ENCODE measurements at places on chromosomes 7 and 10.

GRCh38 chr10:104195706-104196105, 36.5 kb downstream of the CFAP43 start:
- H3K27ac ChIP-seq: no peak overlapping the region
- DNase-seq: no peak
- peaks cover 6% of the 10 kb centered on the region for H3K27me3 ChIP-seq
- no peak overlapping the region for H3K4me3 ChIP-seq
- no peaks in the 10 kb centered on the region for H3K4me1 ChIP-seq
- no peaks in the 10 kb centered on the region for H3K36me3 ChIP-seq

DNA sequence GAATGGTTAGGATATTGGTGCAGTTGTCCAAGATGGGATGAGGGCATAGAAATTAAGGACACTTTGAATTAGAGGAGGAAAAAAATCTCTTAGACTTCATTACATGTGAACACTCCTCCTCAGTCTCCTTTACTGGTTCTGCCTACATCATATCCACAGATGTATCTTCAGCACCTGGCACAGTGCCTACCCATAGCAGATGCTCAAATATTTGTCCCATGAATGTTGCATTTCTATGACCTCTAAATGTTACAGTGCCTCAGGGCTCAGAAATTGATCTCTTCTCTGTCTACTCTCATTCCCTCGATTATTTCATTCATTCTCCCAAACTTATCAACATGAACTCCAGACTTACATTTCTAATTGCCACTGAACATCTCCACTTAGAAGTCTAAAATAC, 17.1 kb downstream of the CNNM1 start:
- H3K27me3 ChIP-seq: peaks cover 2% of the 10 kb centered on the region
- no peak overlapping the region for H3K4me3 ChIP-seq
- H3K27ac ChIP-seq: no peak overlapping the region
- DNase-seq: no peak

DNA sequence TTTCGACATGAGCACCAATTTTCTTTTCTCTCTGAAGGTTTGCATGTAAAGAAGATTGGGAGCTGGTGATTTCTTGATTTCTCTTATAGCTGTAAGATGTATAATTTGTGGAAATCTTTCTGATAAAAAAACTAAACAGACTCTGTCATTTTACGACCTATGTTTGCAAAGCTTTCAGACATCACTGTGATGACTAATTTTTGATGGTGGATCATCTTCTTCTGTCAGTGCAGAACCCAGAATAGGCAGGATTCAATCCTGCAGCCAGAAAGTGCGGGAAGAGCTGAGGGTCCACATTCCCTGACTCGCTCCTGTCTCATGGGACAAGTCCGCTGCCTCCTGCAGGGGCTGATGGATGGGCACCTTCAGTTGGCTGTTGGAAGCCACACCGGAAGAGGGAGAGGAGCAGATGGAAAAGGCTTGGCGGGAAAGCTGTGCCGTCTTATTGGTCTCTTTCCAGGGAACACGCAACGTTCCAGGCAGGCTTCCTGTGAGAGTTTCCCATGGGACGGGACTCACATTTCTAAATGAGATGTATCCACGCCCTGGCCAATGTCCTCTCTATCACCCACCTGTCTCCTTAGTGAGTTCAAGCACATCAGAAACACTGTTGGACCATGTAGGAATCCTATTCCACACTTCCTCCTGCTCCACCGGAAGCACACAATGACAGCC, 186.9 kb downstream of the PRPF18 start:
- no peaks in the 10 kb centered on the region for H3K4me1 ChIP-seq
- H3K36me3 ChIP-seq: no peaks in the 10 kb centered on the region
- H3K27me3 ChIP-seq: peaks cover 25% of the 10 kb centered on the region
- no peak overlapping the region for H3K4me3 ChIP-seq

GRCh38 chr7:151378011-151378410, 31.8 kb downstream of the WDR86 start:
- peaks cover 6% of the 10 kb centered on the region for H3K27me3 ChIP-seq
- DNase-seq: no peak

DNA sequence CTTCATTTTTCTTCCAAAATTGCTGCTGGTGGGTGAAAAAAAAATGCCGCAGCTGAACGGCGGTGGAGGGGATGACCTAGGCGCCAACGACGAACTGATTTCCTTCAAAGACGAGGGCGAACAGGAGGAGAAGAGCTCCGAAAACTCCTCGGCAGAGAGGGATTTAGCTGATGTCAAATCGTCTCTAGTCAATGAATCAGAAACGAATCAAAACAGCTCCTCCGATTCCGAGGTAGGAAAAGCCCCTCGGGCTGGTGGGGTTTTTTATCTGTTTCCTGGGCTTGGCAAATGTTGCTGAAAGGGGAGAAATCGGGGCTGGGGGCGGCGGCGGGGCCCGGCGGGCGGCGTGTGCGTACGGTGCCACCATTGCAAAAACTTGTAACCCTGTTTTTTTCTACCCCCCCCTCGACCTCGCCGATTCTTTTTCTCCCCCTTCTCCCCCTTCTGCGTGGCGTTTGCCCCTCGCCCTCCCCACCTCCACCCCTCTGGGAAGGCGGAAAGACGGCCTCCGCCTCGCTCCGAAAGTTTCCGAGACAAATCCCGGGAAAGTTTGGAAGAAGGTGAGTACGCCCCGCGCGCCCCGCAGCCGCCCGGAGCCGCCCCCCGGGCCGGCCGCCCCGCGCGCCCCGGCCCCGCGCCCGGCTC, 789 bp downstream of the TCF7L2 start:
- peak; percentile 30 for DNase-seq
- H3K36me3 ChIP-seq: peaks cover 1% of the 10 kb centered on the region
- peaks cover 39% of the 10 kb centered on the region for H3K27me3 ChIP-seq
- peaks cover 23% of the 10 kb centered on the region for H3K4me1 ChIP-seq
- H3K4me3 ChIP-seq: peak overlapping the region; percentile 85

- no peak overlapping the region for H3K4me3 ChIP-seq
- DNase-seq: no peak
- H3K27ac ChIP-seq: no peak overlapping the region
- H3K36me3 ChIP-seq: peaks cover 12% of the 10 kb centered on the region
Observed at GRCh38 chr7:77282897-77283296, 83.3 kb upstream of the FGL2 start.

- H3K4me3 ChIP-seq: no peak overlapping the region
- H3K27me3 ChIP-seq: no peaks in the 10 kb centered on the region
- DNase-seq: no peak
- no peak overlapping the region for H3K27ac ChIP-seq
- H3K36me3 ChIP-seq: no peaks in the 10 kb centered on the region
- H3K4me1 ChIP-seq: no peaks in the 10 kb centered on the region
Observed at GRCh38 chr10:115777646-115778045, 495.4 kb downstream of the GFRA1 start.

GRCh38 chr7:27193335-27194001, 6.4 kb downstream of the HOXA13 start:
- H3K27me3 ChIP-seq: peaks cover 77% of the 10 kb centered on the region
- DNase-seq: peak; percentile 6
- H3K27ac ChIP-seq: no peak overlapping the region
- H3K4me3 ChIP-seq: no peak overlapping the region

DNA sequence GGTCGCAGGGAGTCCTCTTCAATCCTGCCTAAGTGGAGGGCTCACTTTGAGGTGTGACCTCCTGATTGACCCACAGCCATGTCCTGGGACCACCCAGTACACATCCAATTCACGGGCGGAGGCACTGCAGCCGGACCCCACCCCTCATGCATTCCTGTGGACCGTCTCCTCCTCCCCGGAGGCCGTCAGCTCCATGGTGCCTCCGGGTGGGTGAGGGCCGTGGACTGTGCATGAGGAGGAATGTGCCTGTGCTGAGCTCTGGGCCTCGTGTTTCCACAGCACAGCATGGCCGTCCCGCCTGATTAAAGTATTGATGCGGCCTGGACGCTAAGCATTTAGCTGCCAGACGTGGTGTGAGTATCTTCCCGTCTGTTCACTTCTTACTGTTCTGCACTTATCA, 52.8 kb downstream of the CFAP46 start:
- H3K36me3 ChIP-seq: no peaks in the 10 kb centered on the region
- H3K4me1 ChIP-seq: no peaks in the 10 kb centered on the region
- H3K27me3 ChIP-seq: peaks cover 20% of the 10 kb centered on the region
- H3K27ac ChIP-seq: no peak overlapping the region
- DNase-seq: no peak
- H3K4me3 ChIP-seq: no peak overlapping the region

- peaks cover 3% of the 10 kb centered on the region for H3K4me1 ChIP-seq
- H3K27me3 ChIP-seq: peaks cover 24% of the 10 kb centered on the region
- DNase-seq: no peak
Observed at GRCh38 chr7:33893377-33893776, 12.0 kb upstream of the BMPER start.

- no peak overlapping the region for H3K4me3 ChIP-seq
- no peaks in the 10 kb centered on the region for H3K36me3 ChIP-seq
- H3K4me1 ChIP-seq: no peaks in the 10 kb centered on the region
- no peak for DNase-seq
- H3K27me3 ChIP-seq: peaks cover 2% of the 10 kb centered on the region
Observed at GRCh38 chr10:29022513-29022912, 266.4 kb upstream of the LYZL1 start.

DNA sequence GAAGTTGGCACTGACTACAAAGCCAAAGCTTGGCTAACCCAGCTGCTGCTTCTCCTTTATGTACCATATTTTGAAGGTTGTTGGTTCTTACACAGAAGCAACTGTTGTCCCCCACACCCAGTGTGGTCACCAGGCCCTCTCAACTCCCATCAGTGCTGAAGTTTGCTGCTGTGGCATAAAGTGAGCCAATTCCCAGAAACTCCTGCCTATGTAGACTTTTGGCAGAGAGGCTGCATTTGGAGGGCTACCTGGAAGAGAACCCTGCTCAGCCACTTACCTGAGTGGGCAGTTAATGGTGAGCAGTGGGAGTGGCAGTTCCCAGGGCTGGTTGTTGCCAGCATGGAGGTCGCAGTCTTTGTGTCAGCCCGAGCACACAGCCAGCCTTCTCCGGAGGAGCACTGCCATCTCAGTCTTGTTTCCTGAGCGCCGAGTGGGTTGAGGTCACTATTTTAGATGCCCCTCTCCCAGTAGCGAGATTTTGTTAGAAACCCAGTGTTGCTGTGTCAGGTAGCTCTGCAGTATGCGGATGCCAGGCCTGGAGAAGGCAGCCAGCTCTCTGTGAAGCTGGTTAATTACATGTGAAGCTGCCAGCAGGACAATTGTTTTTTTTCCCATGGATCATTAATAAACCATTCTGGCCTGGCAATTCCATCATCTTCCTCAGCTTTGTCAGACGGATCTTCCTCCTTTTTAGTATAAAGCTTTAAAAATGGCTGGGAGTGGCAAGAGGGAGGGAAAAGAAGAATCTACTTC, 24.5 kb downstream of the LRRC4 start:
- H3K4me3 ChIP-seq: no peak overlapping the region
- H3K27me3 ChIP-seq: no peaks in the 10 kb centered on the region
- H3K27ac ChIP-seq: no peak overlapping the region
- peaks cover 18% of the 10 kb centered on the region for H3K36me3 ChIP-seq
- peaks cover 19% of the 10 kb centered on the region for H3K4me1 ChIP-seq

GRCh38 chr10:123886292-123886691, 5.3 kb downstream of the CPXM2 start:
- peaks cover 14% of the 10 kb centered on the region for H3K27me3 ChIP-seq
- no peaks in the 10 kb centered on the region for H3K36me3 ChIP-seq
- H3K4me3 ChIP-seq: no peak overlapping the region
- H3K27ac ChIP-seq: no peak overlapping the region

DNA sequence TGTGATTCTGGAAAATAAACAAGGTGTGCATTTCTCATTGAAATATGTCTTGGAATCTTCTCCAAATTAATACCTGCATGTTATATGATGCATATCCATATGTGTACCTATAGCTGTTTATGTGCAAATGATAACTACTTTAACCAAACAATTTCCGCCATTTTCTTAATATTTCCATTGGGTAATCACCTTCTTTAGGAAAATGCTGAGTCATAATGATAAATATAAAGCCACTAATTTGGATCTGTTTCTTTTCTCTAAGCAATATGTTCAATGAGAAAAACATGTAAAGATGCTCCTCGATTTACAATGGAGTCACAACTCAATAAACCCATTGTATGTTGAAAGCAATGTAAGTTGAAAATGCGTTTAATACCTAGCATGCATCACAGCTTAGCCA, 574.4 kb downstream of the CNTNAP2 start:
- H3K4me1 ChIP-seq: no peaks in the 10 kb centered on the region
- H3K27ac ChIP-seq: no peak overlapping the region
- DNase-seq: no peak
- H3K27me3 ChIP-seq: no peaks in the 10 kb centered on the region
- H3K4me3 ChIP-seq: no peak overlapping the region

- no peak overlapping the region for H3K27ac ChIP-seq
- no peak for DNase-seq
- no peak overlapping the region for H3K4me3 ChIP-seq
- H3K36me3 ChIP-seq: no peaks in the 10 kb centered on the region
- peaks cover 14% of the 10 kb centered on the region for H3K27me3 ChIP-seq
Observed at GRCh38 chr10:4671451-4672145, 154.4 kb upstream of the AKR1E2 start.

- DNase-seq: no peak
- peak overlapping the region; percentile 80 for H3K4me3 ChIP-seq
- peaks cover 25% of the 10 kb centered on the region for H3K4me1 ChIP-seq
- H3K27ac ChIP-seq: no peak overlapping the region
- H3K27me3 ChIP-seq: peaks cover 1% of the 10 kb centered on the region
Observed at GRCh38 chr10:45592926-45593325, 79.6 kb downstream of the ZFAND4 start.

GRCh38 chr10:79021948-79022499, 46.7 kb upstream of the ZMIZ1 start:
- peaks cover 1% of the 10 kb centered on the region for H3K27me3 ChIP-seq
- no peak for DNase-seq
- H3K4me1 ChIP-seq: peaks cover 18% of the 10 kb centered on the region
- H3K4me3 ChIP-seq: no peak overlapping the region
- H3K27ac ChIP-seq: no peak overlapping the region
- H3K36me3 ChIP-seq: no peaks in the 10 kb centered on the region

DNA sequence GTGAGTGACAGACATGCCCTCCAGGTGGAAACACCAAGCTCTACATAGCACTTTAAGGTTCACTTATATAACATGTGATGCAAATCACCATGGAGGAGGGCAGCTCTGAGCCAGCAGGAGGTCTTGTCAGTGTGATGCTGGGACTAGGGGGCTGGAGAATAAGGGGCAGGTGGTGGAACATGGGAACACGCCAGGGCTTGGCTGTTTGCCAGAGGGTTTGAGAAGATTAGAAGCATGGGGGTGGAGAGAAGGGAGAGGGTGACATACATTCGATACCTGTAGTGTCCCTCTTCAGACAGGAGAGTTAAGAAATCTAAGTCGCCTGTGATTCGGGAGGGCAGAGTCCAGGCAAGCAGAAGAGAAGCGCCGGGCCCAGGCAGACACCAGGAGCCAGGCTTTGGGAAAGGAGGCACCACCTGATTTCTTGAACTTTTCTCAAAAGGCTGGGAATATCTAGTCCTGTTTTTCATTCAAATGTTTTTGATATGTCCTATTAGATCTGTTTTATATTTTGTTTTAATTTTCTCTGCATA, 16.9 kb upstream of the LAMB4 start:
- H3K4me1 ChIP-seq: no peaks in the 10 kb centered on the region
- DNase-seq: no peak
- H3K27me3 ChIP-seq: peaks cover 10% of the 10 kb centered on the region

- no peaks in the 10 kb centered on the region for H3K27me3 ChIP-seq
- H3K27ac ChIP-seq: no peak overlapping the region
- no peak overlapping the region for H3K4me3 ChIP-seq
- peaks cover 42% of the 10 kb centered on the region for H3K4me1 ChIP-seq
- DNase-seq: no peak
- peaks cover 65% of the 10 kb centered on the region for H3K36me3 ChIP-seq
Observed at GRCh38 chr10:70158113-70158512, 11.6 kb upstream of the TYSND1 start.

- no peaks in the 10 kb centered on the region for H3K4me1 ChIP-seq
- H3K4me3 ChIP-seq: no peak overlapping the region
- no peaks in the 10 kb centered on the region for H3K36me3 ChIP-seq
- peaks cover 5% of the 10 kb centered on the region for H3K27me3 ChIP-seq
- DNase-seq: peak; percentile 48
Observed at GRCh38 chr10:111207500-111207899, 130.7 kb downstream of the ADRA2A start.
